ENCODE measurements at places on chromosomes 2 and 18. TPM values are rescaled to one million over a fixed set of nuclear protein-coding genes. Genes with fewer than 3 reads are reported as not detected.
A peak's percentile ranks its signal among the peaks of the same experiment; 100 is the strongest.

GRCh38 chr2:239046822-239047221 lies 198.9 kb downstream of the TWIST2 start:
- no peak for DNase-seq

Gene PLCL1
- 12.9 TPM for polyA plus RNA-seq

- DNase-seq = no peak
Observed at GRCh38 chr2:219021591-219021990, 19.7 kb downstream of the CFAP65 start.

DNA sequence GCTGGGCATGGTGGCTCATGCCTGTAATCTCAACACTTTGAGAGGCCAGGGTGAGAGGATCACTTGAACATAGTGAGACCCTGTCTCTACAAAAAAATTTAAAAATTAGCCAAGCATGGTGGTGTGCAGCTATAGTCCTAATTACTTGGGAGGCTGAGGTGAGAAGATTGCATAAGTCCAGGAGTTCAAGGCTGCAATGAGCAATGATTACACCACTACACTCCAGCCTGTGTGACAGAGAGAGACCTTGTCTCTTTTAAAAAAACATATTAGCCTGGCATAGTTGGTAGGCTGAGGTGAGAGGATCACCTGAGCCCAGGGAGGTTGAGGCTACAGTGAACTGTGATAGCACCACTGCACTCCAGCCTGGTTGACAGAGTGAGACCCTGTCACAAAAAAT lies 13.7 kb downstream of the TRAPPC8 start:
- no peak for DNase-seq

GRCh38 chr2:144426355-144426754 lies 93.6 kb downstream of the ZEB2 start:
- peak; percentile 64 for DNase-seq

Gene MARCHF4
- 0.10 TPM for polyA plus RNA-seq

Gene LIMS2
- 35.0 TPM for polyA plus RNA-seq
